ENCODE measurements at places on chromosomes 2 and 18.

- no peak for DNase-seq
These were observed 1.0 kb downstream of the HOXD12 start for GRCh38 chr2:176100547-176101140.

- DNase-seq: no peak
These were observed 457.2 kb downstream of the CDH2 start for GRCh38 chr18:27719680-27720079.

DNA sequence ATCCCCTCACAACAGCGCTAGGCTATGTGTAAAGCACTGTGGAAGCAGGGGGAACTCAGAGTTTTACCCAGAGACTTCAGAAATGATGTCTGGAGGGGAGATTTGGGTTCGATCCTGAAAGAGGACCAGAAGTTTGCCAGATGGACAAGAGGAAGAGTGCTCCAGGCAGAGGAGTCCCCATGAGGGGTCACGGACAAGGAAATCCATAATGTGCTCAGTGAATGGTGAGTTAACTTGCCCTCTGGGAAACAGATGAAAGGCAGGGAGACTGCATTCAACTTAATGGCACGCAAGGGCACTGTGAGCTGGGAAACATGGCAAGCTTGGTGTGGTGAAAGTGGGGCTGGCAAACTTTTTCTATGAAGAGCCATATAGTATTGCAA, 6.0 kb upstream of the ASAP2 start:
- DNase-seq: no peak

DNA sequence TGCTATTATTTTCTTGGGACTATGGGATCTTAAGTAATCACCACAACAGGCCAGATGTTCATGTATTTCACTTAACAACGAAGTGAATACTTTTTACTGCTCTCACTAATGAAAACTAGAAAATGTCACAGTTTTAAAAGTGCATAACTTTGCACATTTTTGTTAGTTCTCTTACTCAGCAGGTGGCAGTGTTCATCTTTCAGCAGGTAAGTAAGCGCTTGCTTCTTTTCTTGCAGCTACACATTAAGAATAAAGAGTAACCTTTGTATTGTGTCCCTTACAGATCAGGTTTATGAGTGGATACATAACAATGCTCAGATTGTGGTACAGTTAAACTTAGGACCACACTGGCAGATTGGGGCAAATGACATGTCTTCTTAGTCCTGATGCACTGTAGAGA, 61.0 kb downstream of the DAW1 start:
- no peak for DNase-seq

DNA sequence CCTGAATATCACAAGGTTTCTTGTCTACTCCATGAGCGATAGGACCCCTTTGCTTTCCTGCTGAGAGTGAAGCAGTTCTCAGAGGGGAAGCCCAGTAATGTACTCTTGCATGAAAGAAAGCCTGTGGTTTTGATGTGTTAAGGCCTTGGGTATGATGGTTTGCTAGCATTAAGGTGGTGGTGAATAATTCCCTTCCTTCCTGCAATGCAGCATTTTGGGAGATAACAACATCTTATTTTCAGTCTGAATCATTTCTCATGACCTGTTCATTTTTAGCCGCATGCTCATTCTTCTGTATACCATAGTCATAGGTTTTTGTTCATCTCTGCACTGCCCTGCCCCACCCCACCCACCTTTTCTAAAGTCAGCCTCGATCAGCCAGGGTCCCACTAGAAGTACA, 66.2 kb downstream of the HNMT start:
- DNase-seq: no peak

- no peak for DNase-seq
These were observed 12.6 kb downstream of the DTYMK start for GRCh38 chr2:241673797-241674725.

DNA sequence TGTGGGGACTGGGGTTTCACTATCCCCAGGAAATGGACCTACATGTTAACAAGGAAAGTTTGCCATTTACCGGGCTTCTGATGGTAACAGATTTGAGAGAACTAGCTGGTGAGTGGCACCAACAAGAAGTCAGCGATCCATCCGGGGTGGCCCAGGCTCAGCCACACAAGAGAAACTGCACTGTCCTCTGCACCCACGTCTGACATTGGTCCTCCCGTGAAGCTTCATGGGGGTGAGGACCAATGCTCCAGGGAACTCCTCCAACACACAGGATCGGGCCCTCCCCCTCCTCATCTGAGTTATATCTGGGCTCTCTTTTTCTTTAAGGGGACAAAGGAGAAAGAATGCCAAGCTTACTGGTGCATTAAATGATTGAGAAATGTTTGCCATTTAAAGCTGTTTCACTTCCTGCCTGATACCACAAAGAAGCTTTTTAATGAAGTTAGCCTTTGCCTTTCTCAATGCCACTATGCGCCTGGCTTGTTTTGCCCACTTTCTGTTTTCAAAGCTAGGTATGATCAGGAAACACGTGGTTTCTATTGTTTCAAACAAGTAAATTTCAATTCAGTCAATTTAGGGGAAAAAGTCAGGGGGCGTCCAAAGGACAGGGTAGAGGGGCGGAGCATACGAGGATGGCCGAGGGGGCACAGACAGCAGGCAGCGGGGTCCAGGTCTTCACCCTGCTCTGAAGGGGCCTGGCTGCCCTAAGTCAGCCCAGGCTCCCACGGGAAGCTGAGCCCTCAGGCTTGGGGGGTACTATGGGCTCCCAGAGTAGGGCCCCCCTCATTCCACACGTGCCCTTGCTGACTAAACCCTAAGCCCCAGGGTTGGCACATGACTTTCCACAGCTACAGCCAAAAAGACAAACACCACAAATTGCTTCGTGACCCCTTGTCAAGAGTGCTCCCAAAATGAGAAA, 204.0 kb upstream of the ID2 start:
- no peak for DNase-seq

- DNase-seq: no peak
These were observed 90.9 kb downstream of the RNF144A start for GRCh38 chr2:7007846-7008741.

DNA sequence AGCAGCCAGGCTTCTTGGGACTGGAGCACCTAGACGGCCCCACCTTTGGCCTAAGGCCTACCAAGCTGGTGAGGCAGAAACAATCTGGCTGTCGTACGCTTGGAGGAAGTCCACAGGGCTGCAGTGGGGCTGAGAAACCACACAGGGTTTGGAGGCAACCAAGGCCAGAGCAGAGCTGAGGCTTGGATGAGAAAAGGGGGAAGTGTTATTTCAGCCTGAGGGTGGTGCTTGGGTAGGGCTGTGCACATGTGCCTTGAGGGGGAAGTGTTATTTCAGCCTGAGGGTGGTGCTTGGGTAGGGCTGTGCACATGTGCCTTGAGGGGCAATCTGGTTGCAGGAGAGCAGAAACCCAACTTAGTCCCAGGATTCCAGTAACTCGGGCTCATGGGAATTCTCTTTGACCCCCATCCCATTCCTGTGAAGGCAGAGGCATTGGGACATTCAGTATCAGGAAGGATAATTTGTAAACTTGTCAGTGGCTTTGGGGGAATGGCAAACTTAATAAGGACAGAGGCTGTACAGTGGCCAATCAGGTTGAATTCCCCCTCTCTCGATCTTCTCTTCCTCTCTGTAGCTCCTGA, 971 bp upstream of the FBXO41 start:
- DNase-seq: no peak

GRCh38 chr18:48394176-48394575, 15.0 kb downstream of the ZBTB7C start:
- no peak for DNase-seq

GRCh38 chr2:158297606-158298005, 158.9 kb downstream of the CCDC148 start:
- DNase-seq: no peak

DNA sequence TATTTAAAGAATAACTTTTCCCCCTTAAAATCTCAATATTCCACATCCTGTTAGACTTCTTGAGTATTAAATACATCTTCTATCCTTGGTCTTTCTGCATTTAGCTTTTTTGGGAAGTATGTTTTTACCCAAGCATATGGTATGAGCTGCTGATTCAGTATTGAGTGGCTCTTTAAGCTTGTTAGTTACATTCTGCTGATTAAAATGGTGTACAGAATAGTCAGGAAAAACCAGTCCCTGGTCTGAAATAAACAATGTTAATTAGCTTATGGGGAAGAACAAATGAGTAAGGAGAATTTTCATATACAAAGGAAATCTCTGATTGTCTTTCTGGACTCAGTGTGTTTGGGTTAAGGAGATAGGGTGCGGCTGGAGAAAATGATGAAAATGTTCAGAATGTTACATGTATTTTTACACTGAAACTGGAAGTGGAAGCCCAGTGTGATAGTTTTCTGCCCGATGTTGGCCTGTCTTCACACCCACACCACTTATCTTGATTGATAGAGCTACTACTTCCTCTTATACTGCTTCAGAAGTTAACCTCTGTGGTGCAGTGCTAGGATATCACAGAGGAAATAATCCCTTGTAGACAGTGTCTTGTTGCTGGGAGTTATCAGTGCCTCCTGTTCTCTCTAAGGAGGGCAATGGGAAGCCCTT, 84.0 kb downstream of the MSH2 start:
- DNase-seq: no peak

- DNase-seq: no peak
These were observed 1352.9 kb upstream of the CHAC2 start for GRCh38 chr2:52414561-52415295.

GRCh38 chr2:55809875-55810621, 113.5 kb downstream of the EFEMP1 start:
- no peak for DNase-seq

GRCh38 chr2:224401641-224402342, at the start of gene FAM124B:
FAM124B (minus strand) TSS chr2:224402107; CDS start chr2:224401768, 339 bp downstream.
- no peak for DNase-seq

DNA sequence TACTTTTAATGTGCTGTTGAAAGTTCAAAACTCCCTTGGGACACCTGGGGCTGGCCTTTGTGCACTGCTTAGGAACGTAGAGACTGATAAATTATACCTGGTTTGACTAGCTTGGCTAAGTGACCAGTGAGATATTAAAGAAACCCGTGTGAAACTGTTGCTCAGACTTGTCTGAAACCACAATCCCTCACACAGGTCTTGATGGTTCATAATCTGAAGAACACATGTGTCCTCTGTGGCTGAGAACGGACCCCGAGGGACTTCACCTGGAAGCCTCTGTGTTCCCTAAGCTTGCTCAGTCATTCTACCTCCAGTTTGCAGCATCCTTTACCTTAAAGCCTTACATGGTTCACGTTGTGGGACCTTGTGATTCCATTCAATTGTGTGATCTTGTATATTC, 218.8 kb downstream of the CBLN2 start:
- DNase-seq: no peak

- no peak for DNase-seq
These were observed 39.5 kb downstream of the HDAC4 start for GRCh38 chr2:239361311-239361642.

DNA sequence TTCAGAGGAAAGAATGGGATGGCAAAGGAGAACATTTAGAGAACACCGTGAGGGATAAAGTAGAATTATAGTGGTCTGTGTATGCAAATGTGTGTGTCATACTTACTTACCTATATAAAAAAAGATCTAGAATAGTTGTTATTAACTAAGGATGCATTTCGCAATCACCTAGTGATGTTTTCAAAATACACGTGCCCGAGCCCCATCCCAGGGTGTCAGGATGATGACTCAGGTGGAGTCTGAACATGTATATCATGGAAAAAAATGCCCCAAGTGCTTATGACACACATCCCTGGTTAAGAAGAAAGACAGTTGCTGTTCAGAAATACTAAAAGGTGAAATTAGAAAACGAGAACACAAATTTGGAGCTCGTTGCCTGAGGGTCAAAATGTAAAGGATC, 109.0 kb downstream of the CERS6 start:
- no peak for DNase-seq

DNA sequence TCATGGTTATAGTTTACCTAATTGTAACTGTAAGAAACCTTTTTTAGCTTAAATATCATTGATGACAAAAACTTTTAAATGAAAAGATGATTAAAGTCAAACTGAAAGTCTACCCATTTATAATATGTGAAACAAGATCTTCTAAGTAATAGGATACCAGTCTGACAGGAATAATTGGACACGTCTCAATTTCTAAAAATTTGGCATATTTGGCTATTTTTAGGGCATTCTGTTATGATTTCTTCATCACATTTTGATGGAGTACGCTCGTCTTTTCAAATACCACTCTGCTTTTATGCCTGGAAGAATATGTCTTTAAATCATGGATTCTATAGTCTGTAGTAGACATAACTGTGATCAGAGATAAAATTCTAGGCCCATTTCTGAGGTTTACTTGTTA, 1.3 kb downstream of the R3HDM1 start:
- DNase-seq: no peak

DNA sequence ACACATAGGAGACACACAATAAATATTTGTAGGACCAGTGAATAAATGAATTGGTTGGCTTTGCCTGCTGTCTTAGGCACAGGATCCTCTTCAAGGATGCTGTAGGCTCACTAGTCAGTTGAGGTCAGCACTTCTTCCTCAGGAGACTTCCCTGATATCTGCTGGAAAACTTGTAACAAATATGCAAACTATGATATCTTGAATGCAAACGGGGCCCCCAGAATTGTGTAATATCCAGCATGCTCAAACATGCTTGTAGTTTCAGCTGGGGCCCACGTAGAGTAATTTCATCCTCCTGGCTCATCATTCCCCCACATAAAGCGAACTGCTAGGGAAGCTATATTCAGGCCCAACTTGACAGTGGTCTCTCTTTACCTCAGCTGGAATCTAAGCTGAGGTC, 43.6 kb downstream of the POLE4 start:
- no peak for DNase-seq

DNA sequence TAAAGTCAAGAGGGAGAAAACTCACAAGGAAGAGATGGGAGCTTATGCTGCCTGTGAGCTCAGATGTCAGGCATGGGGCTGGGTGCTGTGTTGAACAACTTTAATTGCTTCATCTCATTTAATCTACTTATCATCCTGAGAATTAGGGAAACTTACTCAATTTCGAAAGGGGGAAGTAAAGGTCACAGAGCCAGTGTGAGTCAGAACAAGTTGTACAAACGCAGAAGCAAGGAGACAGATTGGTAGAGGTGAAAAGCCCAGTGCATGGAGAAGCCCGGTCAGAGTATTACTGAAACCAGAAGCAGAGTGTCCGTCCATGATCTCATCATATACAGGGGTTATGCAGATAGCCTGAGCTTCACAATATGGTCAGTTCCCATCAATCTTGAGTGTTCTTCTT, 281.1 kb upstream of the POU3F3 start:
- no peak for DNase-seq

- DNase-seq: no peak
These were observed 1504.3 kb upstream of the PIK3C3 start for GRCh38 chr18:40450751-40451150.

- DNase-seq: no peak
These were observed 54.2 kb downstream of the ZCCHC2 start for GRCh38 chr18:62576845-62577512.

DNA sequence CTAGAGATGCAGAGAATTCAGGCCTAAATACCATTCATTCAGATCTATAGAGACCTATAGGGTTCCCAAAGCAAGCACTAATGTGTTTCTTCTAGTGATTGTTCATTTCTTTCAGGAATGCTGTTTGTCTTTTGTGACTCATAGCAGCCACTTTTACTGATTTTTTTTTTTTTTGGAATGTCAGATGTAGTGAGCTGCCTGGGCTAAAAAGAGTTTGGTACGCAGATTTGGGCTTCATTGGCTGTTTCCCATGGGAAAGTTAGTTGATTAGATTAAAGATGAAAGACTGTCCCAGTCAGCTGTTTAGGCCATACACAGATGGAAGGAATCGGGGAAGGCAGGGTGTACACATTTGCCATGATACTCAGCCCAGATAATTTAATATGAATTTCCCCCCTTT, 87.6 kb downstream of the CDC42EP3 start:
- no peak for DNase-seq

- DNase-seq: no peak
These were observed 152.8 kb upstream of the ACAA2 start for GRCh38 chr18:49966090-49966489.
